ENCODE measurements at places on chromosomes 1 and 21. TPM values are rescaled to one million over a fixed set of nuclear protein-coding genes. Genes with fewer than 3 reads are reported as not detected.

DNA sequence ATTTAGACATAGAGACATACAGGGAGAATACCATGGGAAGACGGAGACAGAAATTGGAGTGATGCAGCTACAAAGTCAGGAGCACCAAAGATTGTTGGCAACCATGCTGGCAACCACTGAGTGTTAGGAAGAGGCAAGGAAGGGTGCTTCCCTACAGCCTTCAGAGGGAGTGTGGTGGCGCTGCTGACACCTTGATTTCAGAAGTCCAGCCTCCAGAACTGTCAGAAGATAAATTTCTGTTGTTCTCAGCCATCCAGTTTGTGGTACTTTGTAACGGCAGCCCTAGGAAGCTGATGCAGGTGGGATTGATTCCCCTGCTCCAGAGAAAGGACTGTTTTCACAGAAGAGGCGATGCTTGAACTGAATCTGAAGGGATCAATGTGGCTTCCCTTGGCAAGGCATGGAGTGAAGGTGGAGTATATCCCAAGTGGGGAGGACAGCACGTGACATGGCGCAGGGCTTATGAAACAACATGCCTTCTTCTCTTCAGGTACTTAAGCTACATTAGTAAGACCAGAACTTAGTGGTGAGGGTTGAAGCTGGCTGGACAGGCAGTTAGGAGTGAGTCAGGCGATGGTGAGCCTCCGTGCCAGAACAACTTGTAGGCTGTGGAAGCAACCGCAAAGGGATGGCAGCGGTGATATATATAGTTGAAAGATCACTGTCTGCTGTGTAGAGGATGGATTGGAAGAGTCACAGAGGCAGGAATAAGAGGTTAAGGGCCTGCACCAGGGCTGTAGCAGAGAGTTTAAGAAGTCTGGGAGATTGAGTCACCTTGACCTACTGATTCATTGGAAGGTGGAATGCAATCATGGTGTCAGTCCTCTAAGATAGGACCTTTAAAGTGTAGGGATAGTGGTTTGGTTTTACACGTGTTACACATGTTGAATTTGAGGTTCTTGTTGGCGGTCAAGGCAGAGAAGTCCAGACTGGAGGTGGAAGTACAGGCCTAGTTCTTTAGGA lies 2.1 kb downstream of the LEPR start:
- no peak for DNase-seq

DNA sequence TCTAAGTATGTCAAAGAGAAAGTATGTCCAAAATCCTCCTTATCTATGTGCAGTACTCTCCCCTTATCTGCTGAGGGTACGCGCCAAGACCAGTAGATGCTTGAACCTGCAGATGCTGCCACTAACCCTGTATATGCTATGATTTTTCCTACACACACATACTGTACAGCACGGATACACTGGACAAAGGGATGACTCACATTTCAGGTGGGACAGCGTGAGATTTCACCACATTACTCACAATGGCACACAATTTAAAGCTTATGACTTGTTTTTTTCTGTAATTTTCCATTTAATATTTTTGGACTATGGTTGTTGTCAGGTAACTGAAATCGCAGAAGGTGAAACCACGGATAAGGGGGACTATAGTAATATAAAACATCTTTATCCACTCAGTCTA lies 4.1 kb downstream of the ORC1 start:
- no peak for DNase-seq

DNA sequence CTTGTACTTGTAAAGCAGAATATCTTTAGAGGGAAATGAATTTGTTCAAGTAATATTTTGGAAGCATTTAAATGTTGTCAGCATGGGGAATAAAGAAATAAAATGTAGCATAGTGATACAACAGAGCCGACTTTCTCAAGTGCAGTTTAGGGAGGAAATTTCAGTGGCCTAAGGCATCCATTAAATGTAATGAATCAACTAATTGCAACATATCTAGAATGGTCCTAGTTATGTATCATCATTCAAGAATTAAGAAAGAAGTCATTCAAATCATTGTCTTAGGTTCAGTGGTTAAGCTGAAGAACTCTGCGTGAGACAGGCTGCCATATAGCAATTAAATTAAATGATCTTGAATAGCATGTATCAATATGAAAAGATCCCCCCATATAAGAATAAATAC lies 360.7 kb downstream of the TBX15 start:
- DNase-seq = no peak

DNA sequence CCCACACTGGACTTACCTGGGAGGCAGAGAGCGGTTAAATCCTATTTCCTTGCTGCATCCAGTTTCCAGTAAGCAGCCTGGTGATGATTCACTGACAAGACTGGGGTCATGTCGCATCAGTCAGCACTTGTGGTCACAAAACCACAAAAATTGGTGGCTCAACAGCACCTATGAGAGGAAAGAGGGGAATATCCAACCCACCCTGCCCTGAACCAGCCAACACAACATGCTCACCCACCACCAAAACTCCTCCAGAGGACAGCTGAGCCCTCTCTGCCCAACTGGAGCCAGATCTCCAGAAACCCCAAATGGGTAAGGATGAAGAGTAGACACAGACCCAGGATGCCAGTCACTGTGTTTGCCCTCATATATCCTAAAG lies 64.0 kb downstream of the CD46 start:
- DNase-seq = no peak

The OPRD1 gene
- polyA plus RNA-seq = 0.56 TPM

The LRRC40 gene
- polyA plus RNA-seq = 23.4 TPM

DNA sequence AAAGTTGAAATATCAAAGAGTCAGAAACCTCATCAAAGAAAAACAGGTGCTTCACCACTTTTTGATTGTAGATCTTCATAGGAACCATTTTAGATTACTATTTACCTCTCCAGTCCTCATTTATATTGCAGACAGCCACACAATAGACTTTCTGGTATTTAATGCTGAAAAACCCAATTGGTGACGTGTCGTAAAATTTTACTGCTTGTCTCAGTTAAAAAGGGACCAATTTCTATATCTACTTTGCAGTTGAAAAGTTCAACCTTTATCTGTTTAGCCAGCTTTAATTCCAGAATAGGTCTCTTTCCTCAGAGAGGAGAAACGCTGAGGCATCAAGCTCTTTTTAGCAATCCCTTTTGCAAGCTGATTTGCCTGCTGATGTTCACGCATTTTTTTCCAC lies 1722.4 kb downstream of the PLA2G4A start:
- no peak for DNase-seq

- DNase-seq = no peak
Observed at GRCh38 chr1:231936983-231937775, 310.6 kb downstream of the DISC1 start.

- DNase-seq = no peak
Observed at GRCh38 chr1:85623061-85623471, 42.5 kb downstream of the CCN1 start.

The HRNR gene
- polyA plus RNA-seq = 0.57 TPM

The LCE1A gene
- polyA plus RNA-seq = not detected

GRCh38 chr1:200238311-200238710 lies 171.5 kb downstream of the ZNF281 start:
- no peak for DNase-seq

The EPHA2 gene
- 20.8 TPM for polyA plus RNA-seq

DNA sequence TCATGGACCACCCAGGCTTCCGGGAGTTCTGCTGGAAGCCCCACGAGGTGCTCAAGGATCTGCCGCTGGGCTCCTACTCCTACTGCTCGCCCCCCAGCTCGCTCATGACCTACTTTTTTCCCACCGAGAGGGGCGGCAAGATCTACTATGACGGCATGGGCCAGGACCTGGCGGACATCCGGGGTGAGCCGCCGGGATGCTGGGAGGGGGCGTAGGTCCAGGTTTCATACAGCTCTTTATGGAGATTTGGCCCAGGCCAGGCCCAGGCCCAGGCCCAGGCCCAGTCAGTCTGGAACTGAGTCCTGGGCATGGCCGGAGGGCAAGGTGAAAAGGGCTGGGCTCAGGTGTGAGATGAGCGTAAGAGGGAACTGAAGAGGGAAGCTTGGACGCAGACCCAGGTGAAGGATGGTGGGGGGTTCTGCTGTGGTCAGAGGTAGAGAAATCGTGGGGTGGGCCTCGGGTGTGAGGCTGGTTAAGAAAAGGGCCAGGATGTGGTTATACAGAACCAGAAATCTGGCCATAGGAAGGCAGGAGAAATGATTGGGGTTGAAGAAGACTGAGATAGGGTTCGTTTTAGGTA lies 23.0 kb downstream of the DISP3 start:
- DNase-seq = no peak

DNA sequence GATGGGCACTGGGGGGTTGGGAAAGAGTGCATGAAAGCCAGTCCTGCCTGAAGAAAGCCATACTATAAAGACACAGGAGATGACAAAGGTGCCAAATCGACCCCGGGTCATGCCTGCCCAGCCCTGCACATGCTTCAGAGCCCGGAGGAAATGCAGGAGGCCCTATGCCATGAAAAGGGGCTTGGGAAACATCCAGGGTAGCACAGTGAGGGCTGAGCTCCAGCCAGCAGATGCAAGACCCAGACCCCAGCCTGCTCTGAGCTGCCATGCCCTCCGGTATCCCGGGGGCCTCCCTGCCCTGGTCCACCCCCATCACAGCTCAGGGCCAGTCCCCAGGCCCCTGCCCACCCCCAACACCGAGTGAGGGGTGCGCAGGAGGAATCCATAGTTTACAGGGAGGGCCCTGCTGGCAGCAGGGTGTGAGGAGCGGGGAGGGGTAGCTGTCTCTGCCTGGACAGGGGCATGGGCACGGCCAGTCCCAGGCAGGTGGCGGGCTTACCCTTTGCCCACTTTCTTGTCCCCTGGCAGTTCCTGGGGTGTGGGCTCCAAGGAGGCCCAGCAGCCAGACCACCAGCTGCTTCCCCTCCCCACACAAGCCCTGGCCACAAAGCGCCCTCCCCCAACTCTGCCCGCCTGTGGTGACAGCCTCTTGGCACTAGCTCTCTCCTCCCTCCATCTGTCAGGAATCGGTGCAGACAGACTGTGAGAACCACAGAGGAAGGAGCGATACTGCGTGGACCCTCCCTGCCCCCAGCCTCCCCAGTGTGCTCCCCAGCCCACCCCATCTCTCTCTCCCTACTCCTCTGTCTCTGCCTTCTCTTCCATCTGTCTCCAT lies 16.8 kb downstream of the LRP8 start:
- no peak for DNase-seq

The AQP10 gene
- polyA plus RNA-seq = 0.14 TPM

The C1orf53 gene
- 1.7 TPM for polyA plus RNA-seq

- no peak for DNase-seq
Observed at GRCh38 chr21:43868461-43868860, 3.4 kb downstream of the AGPAT3 start.

DNA sequence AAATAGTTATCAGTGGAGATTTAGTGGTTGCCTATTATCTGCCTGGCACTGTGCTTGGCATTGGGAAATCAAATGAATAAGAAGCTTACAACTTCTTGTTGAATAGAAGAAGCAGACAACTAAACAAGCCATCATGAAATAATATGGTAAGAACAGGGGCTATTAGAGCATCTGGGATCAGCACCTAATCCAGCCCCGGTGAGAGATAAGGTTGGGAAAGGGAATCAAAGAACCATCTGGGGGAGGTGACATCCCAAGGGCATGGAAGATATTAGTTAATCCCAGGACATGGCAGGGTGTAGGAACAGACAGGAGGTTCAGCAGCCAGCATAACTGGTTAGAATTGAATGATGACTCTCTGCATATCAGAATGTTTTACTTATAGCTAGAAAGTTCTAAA lies 36.3 kb upstream of the SUCO start:
- no peak for DNase-seq

The TCEANC2 gene
- 8.5 TPM for polyA plus RNA-seq

DNA sequence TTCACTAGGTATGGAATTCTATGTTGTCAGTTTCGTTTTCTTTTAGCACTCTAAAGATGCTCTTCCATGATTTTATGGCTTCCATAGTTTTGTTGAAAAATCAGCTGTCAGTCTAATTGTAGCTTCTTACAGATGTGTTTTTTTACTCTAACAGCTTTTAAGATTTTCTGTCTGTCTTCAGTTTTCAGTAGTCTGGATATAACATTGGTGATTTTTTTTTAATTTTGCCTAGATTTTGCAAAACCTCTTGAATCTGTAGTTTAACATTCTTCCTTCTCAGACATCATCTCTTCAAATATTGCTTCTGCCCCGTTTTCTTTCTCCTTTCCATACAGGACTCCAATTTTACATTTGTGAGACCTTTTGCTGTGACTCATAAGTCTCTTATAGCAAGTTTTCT lies 17.9 kb upstream of the DYRK1A start:
- no peak for DNase-seq

- no peak for DNase-seq
Observed at GRCh38 chr1:59177756-59178155, 119.1 kb upstream of the FGGY start.

DNA sequence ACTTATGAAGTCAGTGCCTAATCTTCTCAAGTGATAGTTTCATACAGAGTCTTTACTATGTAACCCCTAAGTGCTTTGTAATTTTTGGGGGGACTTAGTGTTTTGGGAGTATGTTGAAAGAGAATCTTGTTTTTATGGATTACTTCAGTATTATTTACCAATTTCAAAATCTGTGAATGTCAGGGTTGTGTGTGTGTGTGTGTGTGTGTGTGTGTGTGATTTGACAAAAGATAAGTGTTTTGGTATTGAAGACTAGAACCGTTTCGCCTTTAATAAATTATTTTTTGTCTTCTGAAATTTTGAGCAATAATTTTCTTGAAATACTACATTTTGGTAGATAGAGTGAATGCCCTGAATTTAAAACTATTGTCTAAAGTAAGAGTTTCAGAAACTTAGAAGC lies 5.8 kb downstream of the MAGI3 start:
- DNase-seq = no peak

The NUF2 gene
- polyA plus RNA-seq = 35.9 TPM

The OR14K1 gene
- polyA plus RNA-seq = not detected

DNA sequence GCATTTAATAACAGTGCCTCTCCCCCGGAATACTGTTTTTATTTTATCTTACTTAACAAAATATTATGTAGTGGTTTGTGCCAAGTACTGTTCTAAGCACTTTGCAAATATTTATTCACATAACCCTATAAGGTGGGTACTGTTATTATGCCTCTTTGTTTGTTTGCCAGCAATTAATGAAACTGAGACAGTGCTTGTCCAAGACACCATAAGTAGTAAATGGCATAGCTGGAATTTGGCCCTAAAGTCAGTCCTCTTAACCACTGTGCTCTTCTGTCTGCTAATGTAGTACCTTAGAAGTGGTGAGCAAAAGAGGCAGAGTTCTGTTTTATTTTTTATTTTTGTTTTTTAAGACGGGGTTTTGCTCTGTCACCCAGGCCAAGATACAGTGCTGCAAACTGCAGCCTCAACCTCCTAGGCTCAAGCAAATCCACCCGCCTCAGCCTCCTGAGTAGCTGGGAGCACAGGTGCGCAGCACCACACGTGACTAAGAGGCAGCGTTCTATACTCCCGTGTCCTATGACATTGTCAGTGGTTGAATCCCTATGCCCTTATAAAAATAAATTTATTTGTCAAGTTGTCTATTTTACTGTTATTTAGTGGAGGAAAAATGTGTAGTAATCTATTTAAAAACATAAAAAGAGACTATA lies 165.8 kb downstream of the CLEC20A start:
- DNase-seq = no peak

GRCh38 chr1:208347191-208347590 lies 103.0 kb upstream of the PLXNA2 start:
- DNase-seq = no peak
